Progenitor cell of endocrine pancreas (in vitro differentiated cells): ENCODE measurements at places on chromosomes 4 and X. TPM values are rescaled to one million over a fixed set of nuclear protein-coding genes. Genes with fewer than 3 reads are reported as not detected.

DNA sequence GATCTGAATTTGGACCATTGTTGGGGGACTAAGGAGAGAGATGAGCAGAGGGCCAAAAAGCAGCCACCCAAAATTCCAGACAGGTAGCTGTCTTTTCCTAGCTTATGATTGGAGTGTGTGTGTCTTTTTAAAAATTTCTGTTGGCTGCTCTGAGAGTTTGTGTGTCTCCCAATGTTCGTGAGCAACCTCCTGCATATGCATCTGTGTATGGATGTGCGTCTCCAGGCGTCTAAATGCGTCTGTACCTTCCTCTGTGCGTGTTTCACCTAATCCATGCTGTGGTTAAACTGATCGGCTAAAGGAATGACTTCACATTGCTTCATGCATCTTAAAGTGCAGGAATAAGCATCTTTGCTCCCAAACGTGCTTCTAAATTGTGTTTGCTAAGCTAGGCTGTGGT lies 65.5 kb upstream of the LAS1L start:
- DNase-seq: no peak

Gene USP26
- not detected in 2 replicates for total RNA-seq

- DNase-seq: no peak
Observed at GRCh38 chr4:97984545-97985131, 158.6 kb downstream of the STPG2 start.

GRCh38 chrX:16797358-16797757 lies 11.1 kb downstream of the TXLNG start:
- no peak for DNase-seq

GRCh38 chrX:63746715-63747114 lies 38.3 kb downstream of the ARHGEF9 start:
- no peak for DNase-seq

DNA sequence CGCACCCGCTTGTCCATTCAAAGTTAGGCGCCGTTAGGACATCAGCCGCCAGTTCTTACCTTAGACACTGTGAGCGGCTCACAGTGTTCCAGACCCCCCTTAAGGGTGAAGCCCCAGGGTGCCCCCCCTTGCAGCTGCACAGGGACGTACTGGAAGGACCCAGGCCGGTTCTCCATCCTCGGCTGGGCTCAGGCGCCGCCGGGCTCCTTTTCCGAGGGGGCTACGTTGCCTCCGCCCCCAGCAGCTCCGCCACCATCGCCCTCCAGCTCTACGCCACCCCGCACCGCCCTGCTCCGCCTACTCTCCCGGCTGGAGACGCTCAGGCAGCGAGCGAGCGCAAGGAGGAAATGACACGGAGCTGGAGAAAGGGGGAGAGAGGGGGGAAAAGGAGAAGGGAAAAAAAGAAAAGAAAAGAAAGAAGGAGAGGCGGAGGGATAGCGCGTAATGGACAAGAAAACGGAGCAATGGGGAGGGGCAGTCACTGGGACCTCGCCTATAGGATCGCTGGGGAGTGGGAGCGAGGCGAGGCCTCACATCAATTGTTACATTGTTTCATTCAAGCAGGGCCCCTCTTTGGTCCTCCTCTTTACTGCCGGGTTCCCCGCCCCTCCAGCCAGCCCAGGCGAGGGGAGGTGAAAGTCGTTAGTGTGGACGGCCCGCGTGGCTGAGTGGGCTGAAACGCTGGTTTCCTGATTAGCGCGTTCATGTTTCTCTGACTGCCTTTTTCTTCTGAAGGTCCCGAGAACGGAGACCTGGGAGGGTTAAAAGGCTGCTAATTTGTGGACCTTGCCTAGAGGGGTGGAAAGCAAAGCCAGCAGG lies at the start of gene SHROOM4:
Gene SHROOM4, minus strand, starts transcription at position 352 of the 819 bp plus-strand sequence. Its CDS starts 176 bp downstream, at position 176.
- peak; percentile 19 for DNase-seq

GRCh38 chr4:120658772-120659171 lies 263.8 kb downstream of the PRDM5 start:
- no peak for DNase-seq

DNA sequence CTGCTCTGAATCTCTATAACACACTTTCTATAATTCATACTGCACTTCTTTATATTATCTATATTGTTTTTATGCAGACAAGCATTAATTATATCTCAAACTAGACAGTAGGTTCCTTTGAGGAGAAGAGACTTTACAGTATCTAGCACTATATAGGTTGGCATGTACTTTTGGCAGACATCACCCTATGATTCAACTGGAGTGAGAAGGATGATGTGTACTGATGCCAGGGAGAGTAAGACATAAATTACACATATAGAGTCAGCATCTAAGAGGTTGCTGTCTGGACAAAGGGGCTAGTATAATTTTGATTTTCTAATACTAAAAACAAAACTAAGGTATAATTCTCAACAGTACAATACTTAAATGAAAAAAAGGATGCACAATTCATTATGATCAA lies 5.1 kb upstream of the RBM41 start:
- DNase-seq: no peak

GRCh38 chr4:105191621-105192210 lies 45.0 kb downstream of the TET2 start:
- DNase-seq: no peak

DNA sequence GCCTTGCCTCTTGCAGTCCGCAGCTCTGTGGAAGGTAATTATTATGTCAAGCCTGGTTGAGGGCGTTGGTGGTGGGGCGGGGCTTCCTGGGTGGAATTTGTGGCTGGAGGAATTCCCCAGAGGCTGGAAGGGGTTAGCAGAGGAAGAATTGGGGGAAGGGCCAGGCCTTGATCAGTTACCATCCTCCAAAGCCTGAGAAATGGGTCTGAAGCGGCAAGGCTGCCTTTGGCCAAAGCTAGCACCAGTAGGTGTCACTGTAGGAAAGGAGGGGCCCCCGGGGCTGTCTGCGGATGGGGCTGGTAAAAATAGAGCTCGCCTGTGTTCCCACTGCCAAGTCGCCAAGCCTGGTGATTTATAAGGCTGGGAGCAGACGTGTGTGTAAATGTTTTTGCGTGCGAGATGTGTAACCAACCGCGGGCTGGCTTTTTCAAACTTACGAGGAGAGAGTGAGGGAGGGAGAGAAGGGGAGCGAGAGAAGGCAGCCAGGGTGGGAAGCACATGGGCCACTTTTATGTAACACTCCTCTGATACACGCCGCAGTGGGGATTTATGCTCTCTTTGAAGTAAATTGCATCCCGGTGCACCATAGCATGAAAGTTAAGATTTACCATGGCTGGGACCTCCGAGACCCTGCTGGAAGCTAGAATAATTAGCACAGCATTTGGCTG lies 367.0 kb downstream of the BCOR start:
- DNase-seq: no peak
